ENCODE measurements at places on chromosomes 13 and 19.

GRCh38 chr19:29521291-29522075 is 4.3 kb upstream of the VSTM2B start:
- no peak for DNase-seq

DNA sequence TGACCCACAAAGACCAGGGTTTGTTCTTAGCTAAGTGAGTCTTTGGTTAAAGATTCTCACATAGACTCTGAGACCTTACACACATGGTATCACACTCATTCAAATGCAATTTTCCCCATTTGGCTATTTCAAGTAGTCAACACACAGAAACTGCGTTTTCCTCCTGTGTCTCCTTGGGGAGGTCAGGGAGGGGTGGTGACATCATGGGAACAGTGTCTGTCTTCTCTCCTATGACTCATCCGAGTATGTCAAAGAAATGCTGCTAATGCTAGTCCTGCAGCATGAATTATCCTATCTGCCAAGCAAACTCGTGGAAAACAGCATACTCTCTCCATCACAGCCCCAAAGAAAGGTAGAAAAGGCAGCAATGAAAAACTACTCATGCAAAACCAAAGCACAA is 100.2 kb downstream of the ENOX1 start:
- no peak for DNase-seq

DNA sequence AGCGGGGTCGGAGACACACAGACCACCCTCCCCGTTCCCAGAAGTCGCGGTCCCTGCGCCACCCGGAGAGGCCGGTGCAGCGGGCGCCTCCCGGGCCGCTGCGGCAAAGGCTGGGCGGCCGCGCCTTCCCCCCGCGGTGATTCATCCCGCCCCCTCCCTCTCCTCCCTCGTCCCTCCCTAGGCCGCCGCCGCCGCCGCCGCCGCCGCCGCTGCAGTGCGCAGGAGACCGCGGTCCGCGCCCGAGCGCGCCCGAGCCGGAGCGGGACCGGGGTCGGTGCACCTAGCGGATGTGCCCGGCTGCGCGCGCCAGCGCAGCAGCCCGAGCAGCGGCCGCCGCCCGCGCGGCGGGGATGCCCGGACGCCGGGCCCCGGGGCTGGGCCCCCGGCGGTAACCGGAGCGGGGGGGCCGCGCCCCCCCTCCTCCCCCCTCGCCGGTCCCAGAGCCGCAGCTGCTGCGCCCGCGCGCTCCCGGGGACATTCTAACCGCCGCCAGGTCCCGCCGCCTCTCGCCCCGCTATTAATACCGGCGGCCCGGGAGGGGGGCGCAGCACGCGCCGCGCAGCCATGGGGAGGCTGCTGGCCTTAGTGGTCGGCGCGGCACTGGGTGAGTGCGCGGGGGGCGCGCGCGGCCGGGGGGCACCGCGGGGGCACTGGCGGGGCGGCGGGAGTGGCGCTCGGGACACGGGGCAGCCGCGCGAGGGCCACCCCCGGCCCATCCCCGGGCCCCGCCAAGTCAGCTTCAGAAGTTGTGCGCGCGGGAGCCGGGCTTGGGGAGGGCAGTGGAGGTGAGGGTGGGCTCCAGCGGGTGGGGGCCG is at the start of gene SCN1B:
Gene SCN1B (plus strand): TSS at position 214 of the 815 bp plus-strand sequence. CDS start 351 bp downstream, at position 565.
- DNase-seq = no peak

GRCh38 chr13:60627071-60627686 is 230.2 kb downstream of the TDRD3 start:
- no peak for DNase-seq

DNA sequence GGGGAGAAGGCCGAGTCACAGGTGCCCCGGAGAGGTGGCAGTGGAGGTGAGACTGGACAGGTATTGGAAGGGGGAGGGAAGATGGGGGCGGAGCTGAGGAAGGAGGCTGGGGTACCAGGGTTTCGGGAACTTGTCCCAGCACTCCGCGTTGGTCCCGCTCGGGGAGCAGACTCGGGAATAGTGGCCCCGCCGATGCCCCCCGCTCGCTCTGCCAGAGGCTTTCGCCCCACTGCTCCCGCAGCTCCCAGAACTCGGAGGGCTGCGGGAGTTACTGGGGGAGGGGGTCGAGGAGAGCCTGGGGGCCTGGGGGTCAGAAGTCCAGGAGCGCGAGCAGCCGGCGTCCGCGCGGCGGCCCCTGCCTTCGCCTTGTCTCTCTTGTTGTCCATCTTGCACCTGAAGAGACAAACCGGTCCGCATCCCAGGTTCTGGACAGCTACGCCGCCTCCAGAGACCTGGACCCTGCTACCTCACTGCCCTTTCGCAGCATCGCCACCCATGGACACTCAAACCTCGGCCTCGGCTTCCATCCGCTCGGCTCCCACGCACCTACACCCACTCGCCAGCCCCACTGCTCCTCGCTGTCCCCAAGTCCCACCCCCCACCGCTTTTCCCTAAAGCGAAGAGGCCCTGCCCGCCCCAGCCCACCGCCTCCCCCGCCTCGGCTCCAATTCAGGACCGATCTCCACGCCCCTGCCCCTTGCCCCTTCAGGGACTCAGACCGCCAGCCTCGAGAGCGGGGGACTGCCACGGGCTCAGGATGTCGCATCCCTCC is 700 bp downstream of the PRR36 start:
- DNase-seq = no peak

DNA sequence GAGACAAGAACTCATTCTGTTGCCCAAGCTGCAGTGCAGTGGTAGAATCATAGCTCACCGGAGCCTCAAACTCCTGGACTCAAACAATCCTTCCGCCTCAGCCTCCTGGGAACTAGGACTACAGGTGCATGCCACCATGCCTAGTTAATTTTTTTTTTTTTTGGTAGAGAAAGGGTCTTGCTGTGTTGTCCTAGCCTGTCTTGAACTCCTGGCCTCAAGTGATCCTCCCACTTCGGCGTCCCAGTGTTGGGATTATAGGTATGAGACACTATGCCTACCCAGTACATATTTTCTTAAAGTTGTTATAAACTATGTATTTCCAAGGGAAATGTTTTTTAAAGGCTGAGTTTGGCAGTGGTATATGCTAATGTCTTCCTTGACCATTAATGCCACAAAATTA is 412.6 kb downstream of the KLF12 start:
- no peak for DNase-seq

GRCh38 chr13:99809926-99810325 is 161.6 kb downstream of the ZIC5 start:
- no peak for DNase-seq

DNA sequence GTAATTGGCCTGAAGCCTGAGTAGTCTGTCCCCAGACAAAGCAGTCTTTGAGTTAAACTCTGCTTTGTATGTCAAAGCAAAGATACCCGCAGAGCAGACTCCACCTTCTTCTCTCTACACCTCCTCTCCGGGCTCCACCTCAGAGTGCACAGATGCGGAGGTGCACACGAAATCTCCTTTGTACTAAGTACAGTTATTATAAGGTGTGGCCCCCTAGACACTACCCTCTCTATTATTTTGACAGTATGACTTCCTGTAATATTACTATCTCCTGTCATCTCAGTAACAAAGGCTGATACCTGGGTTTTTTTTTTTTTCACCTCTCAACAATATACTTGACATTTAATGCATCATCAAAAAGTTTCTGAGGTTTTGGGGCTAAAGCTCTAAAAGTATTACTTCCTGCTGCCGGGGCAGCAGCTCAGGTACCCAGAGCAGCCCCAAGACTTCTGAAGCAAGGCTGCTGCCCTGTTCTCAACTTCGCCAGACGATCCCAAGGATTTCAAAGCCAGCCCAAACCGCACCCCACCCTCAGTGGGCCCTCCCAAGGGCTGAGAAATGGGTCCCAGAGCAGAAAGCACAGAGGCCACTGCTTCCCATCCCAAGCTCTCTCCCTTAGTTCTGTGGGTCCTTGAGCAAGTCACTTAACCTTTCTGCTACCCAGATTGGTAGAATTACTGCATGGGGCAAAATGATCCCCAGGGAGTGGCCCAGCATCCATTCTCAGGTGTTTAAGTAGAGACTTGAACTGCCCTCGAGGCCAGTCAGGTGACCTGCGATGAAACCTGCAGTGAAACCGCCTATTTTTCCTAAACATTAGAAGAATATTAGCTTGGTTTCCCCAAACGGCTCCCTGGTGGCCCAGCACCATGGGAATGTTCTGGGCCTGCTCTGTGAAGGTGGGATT is 180.6 kb downstream of the FOXO1 start:
- DNase-seq = peak; percentile 30

GRCh38 chr13:27997904-27998522 is 9.5 kb upstream of the URAD start:
- no peak for DNase-seq

- no peak for DNase-seq
Measured at GRCh38 chr19:51546107-51546649, 14.7 kb upstream of the SIGLEC6 start.

DNA sequence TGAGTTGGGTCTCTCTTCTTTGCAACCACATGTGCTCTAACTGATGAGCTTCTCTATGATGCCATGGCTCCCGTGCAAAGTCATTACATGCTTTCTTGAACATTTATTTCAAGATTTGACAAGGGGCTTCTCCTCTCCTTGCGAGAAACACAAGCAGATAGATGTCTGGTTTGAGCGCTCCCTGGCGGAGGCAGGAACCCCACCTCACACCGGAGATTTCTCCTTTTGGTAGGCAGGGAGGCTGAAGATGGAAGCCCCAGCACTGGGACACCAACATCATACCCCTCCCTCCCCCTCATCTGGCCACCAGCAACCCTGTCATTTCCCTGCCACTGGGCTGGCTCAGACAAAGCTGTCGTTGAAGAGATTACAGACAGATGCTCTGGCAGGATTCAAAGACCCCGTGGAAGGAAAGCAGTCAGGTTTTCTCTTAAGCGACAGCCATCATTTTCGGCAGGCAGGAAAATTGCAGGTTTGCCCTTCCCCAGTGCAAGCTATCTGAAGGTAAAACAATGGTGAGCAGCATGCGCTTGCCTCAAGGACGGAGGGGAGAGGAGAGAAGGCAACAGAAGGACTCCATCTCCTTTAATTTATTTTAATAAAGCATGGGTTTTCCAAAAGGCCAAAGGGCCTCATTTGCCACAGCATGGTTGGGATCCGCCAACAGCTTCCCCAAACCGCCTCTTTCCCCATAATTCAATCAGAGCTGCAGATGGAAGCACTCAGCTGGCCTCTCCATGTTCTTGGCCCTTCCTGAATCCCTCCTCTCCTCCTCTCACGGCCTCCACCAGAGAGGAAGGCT is 344.1 kb upstream of the TSHZ3 start:
- no peak for DNase-seq

GRCh38 chr19:18634612-18635297 is 2.1 kb upstream of the KLHL26 start:
- DNase-seq = no peak

GRCh38 chr13:44299152-44299943 is 74.3 kb upstream of the SERP2 start:
- DNase-seq = no peak

DNA sequence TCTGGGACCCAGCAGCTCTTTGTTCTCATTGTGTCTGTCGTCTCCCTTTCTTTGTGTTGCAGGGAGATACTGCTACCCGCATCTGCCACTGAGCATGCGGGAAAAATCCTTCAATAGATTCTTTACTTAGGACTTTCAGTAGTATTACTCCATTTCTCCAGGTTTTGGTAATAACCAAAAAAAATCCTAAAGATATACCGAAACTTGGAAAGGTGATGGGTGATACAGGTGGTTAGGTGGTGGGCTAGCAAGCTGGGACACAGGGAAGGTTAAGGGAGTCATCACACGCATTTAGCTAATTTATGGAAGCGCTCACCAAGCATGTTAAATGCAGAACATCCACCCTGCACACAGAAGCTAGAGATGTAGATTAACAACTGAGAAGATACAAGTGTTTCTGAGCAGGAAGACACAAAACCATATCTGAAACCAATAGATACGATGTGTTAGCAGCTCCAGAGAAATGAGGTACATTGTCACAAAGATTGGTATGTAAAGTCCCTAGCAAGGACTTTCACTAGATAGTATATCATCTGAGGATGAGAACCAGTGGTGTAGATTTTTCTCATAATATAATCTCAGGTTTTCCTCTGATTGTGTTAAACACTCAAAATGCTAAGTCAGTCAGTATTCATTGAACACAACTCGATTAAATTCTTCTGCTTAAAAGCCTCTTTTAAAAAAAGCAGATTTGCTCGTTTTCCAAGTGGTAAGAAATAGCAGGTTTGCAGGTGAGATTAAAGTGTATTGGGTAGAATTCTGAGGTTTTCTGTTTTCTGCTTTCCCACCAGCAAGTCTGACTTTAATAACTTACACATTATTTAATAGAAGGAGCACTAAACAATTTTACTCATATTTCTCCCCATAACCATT is 1.2 kb upstream of the SLAIN1 start:
- no peak for DNase-seq

DNA sequence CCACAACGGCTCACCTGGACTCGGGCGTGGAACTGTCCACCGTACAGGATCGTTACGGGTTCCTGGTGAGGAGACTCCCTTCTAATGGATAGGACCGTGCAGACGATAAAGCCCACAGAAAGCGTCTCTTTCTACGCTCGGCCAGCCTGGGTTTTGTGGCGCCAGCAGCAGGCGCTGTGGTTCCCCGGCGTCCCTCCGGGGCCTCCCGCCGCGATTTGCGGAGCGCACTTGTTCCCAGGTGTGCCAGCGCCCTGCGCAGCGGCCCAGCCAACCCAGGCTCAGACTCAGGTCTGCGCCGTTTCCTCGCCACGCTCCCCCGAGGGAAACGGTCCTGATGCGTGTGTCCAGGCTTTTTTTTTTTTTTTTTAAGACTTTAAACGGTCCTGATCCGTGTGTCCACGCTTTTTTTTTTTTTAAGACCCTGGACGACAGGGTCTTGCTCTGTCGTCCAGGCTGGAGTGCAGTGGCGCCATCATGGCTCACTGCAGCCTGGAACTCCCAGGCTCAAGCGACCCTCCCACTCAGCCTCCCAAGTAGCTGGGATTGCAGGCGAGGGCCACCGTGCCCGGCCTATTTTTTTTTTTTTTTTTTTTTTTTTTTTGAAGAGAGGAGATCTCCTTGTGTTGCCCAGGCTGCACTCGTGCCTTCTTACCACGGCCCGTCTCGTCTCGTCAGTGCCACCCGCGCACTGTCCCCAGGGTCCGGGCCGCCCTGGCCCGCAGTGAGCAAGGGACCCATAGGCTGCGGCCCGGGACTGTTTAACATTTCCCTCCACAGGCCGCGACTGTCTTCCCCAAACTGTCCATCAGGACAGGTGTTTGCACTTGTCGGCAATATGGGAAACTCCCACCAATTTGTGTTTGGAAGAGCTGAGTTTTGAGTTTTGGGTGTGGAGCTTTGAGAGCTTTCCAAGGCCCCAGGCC is 23.8 kb downstream of the GJA3 start:
- no peak for DNase-seq
